ENCODE measurements at places on chromosomes 7 and 10.

DNA sequence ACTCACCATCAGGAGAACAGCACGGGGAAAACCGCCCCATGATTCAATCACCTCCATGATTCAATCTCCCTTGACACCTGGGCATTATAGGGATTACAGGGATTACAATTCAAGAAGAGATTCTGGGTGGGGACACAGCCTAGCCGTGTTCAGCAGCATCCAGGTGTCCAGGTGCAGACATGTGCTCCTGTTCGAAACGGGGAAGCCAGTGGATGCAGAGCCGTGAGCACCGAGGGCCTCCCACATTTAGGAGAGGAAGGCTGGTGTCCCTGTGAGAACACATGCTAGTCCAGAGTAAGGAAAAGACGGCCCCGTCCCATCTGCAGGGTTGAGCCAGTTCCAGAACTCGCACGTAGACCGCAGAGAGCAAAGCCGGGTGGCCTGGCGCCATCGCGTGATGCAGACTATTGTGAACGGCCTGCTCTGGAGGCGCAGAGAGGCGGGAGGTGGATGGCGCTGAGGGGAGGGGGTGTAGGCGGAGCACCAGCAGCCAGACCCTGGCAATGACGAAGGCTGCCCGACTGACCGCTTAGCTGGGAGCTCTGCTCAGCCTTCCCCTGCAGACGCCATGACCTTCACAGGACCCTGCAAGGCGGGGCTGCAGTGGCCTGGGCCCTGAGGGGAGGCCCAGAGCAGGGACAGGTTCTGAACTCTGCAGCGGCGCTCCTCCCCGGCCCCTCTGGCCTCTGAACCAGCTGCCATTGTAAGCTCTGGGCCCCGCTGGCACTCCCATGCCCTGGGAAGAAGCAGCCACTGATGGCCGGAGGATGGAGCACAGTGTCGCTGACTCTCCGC is 141.6 kb upstream of the TCERG1L start:
- no peak for DNase-seq

DNA sequence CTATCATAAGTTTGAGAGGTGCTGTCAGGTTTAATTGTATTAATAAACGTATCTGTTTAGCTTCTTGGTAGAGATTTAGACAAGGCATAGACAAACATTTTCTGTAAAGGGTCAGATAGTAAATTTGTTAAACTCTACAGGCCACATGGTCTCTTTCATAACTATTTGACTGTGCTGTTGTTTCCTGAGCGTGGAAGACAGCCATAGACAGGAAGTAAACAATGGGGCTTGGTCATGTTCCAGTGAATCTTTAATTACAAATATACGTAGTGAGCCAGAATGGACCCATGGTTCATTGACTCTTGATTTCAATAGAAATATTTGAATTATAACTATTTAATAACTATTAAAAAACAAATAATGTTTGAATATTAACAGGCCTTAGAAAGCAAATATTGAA is 451.1 kb downstream of the SH2D4B start:
- DNase-seq = no peak

DNA sequence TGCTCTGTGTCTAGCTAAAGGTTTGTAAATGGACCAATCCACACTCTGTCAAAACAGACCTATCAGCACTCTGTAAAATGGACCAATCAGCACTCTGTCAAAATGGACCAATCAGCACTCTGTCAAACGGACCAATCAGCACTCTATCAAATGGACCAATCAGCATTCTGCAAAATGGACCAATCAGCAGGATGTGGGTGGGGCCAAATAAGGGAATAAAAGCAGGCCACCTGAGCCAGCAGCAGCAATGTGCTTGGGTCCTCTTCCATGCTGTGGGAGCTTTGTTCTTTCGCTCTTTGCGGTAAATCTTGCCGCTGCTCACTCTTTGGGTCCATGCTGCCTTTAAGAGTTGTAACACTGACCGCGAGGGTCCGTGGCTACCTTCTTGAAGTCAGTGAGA is 740.5 kb upstream of the POM121L12 start:
- DNase-seq = no peak

DNA sequence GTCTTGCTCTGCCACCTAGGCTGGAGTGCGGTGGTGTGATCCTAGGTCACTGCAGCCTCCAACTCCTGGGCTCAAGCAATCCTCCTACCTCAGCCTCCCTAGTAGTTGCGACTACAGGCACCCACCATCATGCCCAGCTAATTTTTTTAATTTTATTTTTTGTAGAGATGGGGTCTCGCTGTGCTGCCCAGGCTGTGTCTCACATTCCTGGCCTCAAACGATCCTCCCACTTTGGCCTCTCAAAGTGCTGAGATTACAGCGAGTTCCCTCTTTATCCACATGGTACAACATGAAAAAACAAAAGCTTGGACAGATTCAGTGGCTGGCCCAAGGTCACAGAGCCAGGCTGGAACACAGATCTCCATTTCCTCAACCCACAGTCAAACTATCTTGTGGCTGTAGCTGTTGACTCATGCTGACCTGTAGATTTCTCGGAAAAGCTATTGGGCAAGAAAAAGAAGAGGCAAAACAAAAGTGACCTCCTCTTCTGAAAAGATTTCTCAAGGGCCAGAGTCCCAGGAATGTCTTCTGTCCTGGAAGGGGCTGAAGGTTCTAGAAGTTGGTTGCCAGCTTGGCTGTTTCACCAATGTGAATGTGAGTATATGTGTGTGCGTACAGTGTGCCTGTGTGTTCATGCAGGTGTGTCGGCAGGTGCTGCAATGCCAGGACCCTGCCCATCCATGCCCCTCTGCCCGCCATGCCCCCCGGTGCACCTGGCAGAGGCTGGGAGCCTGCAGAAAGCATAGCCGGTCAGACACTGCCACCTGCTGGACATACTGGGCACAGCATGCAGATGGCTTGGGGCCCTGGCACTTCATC is 28.4 kb downstream of the TMEM130 start:
- DNase-seq = peak; percentile 89

DNA sequence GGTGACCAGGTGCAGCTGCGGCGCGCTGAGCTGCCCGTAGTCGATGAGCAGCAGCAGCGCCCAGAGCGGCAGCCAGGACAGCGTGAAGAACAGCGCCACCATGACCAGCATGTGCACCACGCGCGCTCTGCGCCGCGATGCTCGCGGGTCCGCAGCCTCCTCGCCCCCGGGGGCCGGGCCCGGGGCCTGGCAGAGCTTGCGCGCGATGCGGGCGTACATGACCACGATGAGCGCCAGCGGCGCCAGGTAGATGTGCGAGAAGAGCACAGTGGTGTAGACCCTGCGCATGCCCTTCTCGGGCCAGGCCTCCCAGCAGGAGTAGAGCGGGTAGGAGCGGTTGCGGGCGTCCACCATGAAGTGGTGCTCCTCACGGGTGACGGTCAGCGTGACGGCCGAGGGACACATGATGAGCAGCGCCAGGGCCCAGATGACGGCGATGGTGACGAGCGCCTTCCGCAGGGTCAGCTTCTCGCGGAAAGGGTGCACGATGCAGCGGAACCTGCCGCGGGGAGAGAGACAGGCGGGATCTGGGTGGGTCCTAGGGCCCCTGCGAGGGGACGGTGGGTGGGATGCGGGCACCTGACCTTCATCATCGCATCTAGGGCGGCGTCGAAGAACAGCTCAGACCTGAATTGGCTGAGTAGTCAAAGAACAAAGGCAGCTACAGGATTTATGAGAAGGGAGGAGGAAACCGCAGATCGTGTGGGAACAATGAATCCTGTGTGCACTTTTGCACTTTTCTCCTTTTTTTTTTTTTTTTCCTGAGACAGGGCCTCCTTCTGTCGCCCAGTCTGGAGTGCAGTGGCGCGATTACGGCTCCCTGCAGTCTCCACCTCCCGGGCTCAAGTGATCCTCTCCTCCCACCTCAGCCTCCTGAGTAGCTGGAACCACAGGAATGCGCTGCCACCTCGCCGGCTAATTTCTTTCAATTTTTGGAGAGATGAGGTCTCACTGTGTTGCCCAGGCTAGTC is 22.4 kb upstream of the PPA1 start:
- no peak for DNase-seq

DNA sequence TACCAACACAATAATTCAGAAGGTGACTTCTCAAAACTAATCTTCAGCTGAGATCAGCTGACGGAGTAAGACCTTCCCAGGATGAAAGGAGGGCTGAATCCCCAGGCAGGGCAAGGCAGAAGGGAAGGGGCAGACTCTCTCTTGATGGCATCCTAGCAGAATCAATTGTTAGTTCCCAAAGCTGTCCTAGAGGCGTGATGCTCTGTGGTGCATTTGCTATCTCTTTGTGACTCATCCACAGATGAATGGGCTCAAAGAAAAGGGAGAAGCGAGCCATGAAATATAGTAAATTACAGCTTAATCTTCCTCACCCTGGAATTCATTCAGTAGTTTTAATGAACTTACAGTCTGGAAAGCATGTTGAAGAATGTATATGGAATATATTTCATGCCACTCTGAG is 37.2 kb downstream of the PDE1C start:
- DNase-seq = no peak

DNA sequence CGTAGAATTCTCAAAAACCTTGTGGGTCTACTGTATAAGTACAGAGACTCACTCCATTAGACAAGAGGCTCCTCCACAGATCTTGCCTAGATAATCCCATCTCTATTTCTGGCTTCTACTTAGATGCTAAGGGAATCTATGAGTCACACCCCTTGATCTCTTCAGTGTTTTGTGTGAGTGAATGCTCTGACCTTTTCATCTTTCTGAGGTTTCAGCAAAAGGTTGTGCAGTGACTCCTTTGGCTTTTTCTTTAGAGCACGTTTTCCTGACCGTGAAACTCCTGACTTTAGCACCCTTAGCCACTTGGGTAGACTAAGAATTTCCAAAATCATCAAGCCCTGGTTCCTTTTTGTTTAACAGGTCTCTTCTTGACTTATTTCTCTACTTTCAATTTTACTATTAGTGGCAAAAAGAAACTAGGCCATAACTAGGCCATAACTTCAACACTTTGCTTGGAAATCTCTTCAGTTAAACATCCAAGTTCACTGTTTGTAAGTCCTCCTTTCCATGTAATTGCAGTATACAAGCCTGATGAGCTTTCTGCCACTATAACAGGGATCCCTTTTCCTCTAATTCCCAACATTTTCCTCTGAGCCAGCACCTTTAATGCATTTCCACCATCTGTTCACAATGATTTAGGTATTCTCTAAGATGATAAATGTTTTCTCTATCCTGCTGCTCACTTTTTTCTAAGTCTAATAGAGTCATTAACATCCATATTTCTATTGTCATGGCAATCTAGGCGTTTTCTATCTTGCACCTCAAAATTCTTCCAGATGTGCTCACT is 19.4 kb downstream of the COPG2 start:
- no peak for DNase-seq

All from stimulated activated CD8-positive, alpha-beta memory T cell treated with anti-CD3 and anti-CD28 coated beads, Interleukin-4, amount 100 ng/mL, for 48 hours (primary cell).